Hematopoietic multipotent progenitor cell (in vitro differentiated cells): ENCODE measurements at places on chromosomes 11 and 22.

DNA sequence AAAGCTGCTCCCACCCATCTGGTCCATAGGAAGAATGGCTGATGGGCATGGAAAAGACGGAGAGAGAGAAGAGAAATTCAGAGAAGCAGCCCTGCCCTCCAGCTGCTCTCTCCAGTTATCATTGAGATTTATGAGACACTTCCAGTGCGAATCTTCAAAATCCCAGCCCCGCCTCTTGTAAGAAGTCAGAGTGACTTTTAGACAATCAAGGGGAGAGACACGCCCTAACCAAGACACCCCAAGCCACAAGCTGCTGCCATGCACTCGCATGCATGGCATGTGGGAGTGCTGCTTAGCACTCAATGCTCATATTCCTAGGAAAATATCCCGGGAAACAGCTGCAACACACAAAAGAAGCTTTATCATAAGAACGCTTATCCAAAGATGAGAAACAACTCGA lies 110.6 kb upstream of the BID start:
- DNase-seq: no peak

DNA sequence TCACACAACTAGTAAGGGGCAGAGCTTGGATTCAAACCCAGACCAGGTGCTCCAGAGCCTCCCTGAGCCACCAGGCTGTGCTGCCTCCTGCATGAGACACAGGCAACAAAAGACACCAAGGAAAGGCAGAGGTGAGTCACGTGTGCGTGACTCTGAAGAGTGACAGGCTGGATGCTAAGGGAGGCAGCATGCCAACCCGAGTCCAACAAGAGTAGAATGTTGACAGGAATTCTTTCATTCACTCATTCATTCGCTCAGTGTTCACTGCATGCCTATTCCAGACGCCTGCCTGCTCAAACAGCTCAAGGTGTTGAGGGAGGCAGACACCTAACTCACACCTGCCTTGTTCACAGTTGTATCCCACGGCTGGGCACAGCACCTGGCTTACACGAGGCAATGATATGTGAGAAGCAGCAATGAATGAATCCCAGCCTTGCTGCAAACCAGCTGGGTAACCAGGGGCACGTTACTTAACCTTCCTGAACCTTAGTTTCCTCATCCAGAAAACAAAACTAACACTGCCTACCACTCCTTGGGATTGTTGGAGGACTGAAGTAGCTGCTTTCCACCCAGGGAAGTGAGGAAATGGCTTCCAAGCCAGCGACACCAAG lies 73.8 kb upstream of the ARFGAP3 start:
- DNase-seq: no peak

GRCh38 chr11:124865902-124866851 lies 945 bp downstream of the ROBO3 start:
- peak; percentile 59 for DNase-seq

DNA sequence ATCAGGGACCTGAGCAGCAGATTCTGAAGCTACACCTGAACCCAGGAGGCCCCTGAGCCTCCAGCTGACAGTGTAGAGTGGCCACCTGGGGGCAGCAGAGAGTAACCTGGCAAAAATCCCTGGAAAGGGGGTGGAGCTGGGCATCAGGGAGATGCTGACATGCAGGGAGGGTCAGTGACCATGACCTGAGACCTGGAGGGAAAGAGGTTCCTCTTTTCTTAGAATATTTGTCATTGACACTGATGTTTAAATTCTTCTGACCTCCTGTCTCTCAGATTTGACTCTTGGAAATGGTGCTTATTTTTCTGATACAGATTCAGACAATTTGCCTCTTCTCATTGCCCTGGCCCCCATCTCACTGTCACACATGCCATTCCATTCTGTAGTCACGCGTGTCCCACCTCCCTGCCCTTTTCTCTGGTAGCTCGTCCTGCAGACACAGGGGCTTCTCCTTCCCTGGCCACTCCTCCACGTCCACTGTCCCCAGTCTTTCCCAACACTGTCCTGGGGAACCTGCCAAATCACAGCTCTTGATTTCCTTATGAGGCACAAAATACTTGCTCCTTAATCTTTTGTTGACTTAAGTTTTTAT lies 117.2 kb upstream of the IGLL5 start:
- no peak for DNase-seq

GRCh38 chr22:34414467-34415440 lies 494.5 kb upstream of the LARGE1 start:
- no peak for DNase-seq

DNA sequence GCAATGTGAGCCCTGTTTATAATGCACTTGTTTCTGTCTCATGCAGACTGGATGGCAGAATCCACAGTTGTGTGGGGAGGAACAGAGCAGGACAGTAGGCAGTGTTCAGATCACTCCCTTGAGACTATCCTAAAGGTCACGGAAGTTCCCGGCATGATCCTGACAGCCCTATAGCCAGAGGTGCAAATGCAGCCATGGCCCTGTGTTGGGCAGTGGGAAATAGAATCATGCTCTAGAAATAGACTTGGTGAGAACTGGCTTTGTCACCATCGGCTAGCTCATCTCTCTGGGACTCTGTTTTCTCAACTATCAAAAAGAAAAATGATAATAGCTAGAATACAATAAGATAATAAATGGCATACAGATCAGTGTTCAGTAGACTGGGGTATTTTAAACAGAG lies 123.2 kb downstream of the FEZ1 start:
- DNase-seq: no peak

- DNase-seq: no peak
Measured at GRCh38 chr11:112017538-112017937, 7.7 kb upstream of the DLAT start.

GRCh38 chr22:19275104-19275503 lies 16.4 kb downstream of the CLTCL1 start:
- DNase-seq: no peak

DNA sequence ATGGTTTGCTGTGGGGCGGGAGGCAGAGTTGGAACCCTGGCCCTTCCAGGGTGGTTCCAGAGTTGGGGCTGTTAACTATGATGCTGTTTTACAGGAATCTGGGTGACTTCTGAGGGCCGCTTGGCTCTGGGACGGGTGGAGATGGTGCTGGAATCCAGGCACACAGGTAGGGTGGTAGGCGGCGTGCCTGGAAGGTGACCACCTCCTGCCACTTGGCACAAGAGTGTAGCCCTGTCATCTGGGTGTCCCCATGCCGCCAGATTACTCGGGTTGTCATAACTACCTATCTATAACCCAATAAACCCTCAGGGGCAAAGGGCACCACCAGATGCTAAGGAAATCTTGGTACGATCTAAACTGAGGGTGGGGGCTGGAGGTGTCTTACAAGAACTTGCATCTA lies 1.3 kb downstream of the CARS1 start:
- DNase-seq: no peak

- no peak for DNase-seq
Measured at GRCh38 chr22:24878969-24879368, 67.5 kb downstream of the LHFPL7 start.

- no peak for DNase-seq
Measured at GRCh38 chr22:17496841-17497240, 66.5 kb upstream of the SLC25A18 start.

DNA sequence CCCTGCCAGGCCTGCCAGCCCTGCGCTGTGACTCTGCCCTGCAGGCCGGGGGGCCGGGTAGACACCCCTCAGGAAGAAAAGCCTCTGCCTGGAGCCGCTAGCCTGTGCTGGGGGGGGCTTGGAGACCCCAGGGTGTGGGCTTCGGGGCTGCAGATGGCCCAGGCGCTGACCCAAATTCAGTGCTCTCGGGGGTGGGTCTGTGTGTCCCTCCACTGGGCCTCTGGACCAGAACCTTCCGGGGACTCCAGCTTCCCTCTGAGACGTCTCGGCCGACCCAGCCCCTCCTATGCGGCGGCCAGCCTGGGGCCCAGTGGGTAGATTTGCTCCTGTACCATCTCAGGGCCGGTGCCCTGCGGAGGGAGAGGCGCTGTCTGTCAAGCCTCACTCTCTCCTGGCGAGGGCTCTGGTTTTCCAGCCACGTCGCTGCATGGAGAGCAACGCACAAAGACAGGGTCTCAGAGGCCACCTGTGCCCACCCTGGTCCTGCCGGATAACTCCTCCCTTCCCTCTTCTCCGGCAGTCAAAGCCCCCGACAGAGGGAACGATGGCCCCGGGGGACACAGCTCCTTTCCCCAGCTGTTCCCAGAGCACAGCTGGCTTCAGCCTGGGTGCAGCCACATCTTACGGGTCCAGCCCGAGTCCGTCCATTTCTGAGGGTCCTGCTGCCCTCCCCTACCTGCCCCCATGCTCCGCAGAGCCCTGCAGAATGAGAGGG lies 40.1 kb upstream of the TOLLIP start:
- no peak for DNase-seq

DNA sequence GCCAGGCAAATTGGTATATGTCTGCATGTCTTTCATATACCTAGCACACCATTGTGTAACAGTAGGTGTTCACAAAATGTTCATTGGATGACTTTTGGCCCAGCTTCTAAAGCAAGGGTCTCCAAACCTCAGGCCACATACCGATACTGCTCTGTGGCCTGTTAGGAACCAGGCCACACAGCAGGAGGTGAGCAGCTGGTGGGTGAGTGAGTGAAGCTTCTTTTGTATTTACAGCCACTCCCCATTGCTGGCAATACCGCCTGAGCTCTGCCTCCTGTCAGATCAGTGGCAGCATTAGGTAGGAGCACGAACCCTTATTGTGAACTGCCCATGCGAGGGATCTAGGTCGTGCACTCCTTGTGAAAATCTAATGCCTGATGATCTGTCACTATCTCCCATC lies 836.6 kb downstream of the NTM start:
- DNase-seq: no peak

- DNase-seq: no peak
Measured at GRCh38 chr11:32990481-32990880, 25.2 kb upstream of the DEPDC7 start.

DNA sequence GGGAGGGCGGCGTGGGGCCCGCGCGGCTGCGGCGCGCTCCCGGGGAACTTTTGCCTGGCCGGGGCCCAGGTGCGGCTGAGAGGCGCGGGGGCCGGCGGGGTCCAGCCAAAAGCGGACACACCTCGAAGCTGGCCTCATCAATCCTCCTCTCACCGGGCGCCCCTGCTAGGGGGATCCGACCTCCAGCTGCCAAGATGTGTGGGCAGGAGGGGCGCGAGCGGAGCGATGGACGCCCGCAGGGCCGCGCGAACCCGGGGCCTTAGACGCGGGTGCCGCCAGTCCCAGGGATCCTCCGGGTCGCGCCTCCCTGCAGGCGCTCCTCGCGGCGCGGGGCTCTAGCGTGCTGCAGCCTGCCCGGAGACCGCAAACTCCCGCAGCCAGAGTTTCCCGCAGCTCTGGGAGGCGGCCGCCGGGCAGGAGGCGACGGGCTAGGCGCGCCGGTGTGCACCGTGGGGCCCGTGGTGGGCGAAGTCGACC lies 785 bp downstream of the IGSF9B start:
- DNase-seq: no peak
